Ovary (tissue), 10 donors: ENCODE measurements at places on chromosomes 2 and 18. TPM values are rescaled to one million over a fixed set of nuclear protein-coding genes. Genes with fewer than 3 reads are reported as not detected.

The CPS1 gene
- 8.7 TPM for total RNA-seq

The CD226 gene
- total RNA-seq, result 1.2 TPM

The NEU4 gene
- total RNA-seq, result 0.84 TPM

The MBD1 gene
- 54.1 TPM for total RNA-seq

- no peak for DNase-seq
Measured at GRCh38 chr2:229832510-229832898, 89.3 kb downstream of the TRIP12 start.

GRCh38 chr2:22329211-22330154 lies 1055.5 kb upstream of the KLHL29 start:
- DNase-seq, result no peak

DNA sequence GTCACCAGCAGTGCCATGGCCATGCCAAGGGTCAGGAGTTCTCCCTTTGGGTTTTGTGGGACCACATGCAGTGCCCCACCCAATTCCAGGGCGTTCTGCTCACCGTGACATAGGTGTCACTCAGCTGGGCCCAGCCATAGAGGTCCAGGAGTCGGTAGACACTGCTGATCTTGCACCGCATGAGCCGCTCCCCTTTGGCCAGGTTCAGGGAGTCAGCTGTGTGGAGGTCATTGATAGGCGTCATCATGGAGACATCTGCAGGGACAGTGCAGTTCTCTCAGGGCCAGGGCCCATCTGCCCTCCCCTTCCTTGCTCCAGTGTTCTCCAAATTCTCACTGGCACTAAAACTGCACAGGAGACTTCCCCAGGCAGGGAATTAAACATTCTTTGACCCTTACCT lies 71.9 kb downstream of the ADD2 start:
- no peak for DNase-seq

GRCh38 chr2:71940695-71941094 lies 207.0 kb downstream of the CYP26B1 start:
- no peak for DNase-seq

GRCh38 chr18:35267809-35268208 lies 22.2 kb downstream of the ZSCAN30 start:
- peak; percentile 57 for DNase-seq

GRCh38 chr2:188522517-188522916 lies 230.8 kb downstream of the GULP1 start:
- DNase-seq, result no peak

DNA sequence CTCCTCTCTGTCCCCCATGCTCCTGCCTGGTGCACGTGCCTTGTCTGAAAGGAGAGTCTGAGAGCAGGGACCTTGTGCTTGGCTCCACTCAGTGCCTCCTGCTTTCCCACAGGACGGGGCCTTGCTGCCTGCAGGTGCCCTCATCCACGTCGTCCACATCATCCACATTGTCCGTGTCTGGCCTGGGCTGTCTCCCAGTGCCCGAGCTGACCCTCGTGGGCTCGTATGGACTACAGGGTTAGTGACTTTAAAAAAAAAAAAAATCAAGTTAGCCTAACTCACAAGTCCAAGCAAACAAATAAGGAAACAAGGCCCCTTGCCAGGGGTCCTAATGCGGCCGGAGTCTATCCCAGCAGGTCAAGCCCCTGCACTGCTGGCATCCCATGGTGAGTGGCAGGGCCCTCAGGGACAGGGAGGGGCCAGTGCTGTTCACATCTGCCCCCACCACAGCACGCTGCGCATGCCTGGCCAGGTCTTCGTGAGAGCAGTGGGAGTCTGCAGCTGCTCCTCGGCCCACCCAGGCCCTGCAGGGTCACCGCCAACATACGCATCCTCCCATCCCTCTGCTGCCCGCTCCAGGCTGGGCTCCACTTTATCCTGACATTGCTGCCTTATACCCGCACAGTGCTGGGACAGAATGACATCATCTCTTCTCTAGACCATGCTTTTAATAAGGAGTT lies 232.6 kb downstream of the NDUFA10 start:
- no peak for DNase-seq

DNA sequence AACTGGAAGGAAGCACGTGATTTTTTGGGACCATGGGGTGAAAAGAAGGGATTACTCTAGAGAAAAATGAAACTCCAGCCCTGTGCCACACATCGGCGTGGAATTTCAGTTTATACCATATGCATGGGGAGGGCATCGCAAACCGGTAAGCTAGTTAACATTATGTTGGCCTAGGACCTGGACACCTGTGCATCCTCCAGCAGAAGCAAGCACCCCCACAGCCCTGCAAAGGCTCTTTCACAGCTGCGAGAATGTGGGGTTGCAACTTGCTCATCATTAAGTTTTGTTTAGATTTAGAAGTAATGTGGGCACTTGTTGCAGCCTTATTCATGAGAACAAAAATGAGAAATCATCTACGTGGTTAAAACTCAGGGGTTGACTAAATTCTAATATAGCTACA lies 299.2 kb downstream of the PIEZO2 start:
- no peak for DNase-seq
